ENCODE measurements at places on chromosomes 12 and 14.

GRCh38 chr12:69653703-69654102 is 43.0 kb upstream of the LRRC10 start:
- no peak for DNase-seq

GRCh38 chr14:63770187-63770807 is 42.4 kb upstream of the SGPP1 start:
- DNase-seq: peak; percentile 34

DNA sequence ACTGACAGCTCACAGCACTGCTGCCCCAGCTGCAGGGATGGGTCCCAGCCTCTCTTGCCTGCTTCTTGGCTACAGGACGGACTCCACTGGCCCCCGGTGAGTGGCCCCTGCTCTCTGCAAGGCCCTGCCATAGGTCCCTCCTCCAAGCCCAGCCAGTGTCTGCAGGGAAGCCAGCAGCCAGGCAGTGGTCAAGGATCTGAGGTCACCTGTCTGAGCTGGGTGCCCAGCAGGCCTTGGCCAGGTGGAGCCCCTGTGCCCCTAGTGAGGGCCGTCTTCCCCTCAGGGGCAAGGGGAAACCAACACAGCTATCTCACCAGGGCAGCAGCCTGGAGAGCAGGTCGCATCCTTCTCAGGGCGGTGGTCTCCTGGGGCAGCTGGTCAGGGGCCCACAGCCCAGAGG is 13.2 kb downstream of the XRCC3 start:
- no peak for DNase-seq

DNA sequence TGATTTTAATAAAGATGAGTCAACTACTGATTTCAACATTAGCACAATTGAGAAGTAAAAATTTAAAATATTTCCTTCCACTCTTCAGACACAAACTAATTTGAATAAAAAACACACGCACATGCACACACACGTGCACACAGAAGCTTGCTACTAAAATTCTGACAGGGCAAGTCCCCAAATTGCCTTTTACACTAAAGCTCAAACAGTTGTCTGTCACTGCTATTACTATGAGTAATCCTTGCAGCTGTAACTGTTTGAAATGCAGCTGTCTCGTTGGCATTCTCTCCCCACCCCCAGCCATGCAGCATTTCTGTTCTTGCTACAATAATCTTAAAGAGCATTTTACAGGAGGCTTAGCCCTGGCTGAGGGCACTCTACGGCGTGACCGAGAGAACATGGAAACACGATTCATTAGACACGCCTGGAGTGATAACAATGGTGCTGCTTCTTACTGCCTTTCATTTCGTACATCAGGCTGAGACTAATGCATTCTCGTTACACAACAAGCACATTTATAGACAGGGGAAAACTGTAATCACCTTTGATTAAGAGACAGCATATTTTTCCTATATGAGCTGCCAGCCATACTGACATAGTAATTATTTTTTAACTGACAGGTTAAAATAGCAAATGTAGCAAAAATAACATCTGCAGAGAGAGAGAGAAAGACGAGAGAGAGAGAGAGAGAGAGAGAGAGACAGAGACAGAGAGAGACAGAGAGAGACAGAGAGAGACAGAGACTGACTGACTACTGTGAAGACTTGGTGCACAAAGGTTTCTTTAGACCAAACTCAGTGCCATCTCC is 153.8 kb downstream of the MED13L start:
- peak; percentile 43 for DNase-seq

DNA sequence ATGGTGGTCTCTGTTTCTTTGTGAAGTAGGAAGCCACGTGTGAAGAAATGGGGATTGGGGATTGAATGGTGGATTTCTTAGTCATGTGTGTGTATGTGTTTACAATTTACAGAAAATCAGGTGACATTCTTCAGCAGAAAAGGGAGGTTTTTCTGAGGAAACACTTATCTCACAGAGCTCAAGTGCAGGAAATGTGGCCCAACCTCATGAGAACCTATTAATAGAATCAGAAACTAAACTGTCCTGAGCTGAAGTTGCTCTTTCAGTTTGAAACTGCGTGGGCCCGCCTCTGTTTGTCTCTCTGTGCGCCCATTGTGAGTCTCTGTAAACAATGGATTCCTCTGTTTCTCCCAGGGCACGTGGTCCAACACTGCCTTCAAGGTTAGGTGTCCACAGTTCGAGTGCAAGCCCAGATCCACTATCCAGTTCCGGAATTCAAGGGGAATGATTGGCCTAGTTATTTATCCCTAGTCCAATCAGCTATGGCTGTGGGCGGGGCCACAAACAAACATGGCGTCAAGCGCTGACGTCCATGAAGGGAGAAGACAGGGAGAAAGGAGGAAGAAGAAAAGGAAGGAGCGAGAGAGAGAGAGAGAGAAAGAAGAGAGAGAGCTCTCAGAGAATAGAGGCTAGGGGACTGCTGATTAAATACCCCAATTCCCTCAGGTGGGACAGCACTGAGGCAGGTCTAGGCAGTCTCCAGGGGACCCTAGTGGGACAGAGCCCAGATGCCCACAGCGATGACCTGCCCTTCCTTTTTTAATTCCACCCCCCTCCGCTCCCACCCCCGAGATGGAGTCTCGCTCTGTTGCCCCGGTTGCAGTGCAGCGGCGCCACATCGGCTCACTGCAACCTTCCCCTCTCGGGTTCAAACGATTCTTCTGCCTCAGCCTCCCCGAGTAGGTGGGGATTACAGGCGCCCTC is 31.4 kb upstream of the C12orf76 start:
- peak; percentile 72 for DNase-seq

DNA sequence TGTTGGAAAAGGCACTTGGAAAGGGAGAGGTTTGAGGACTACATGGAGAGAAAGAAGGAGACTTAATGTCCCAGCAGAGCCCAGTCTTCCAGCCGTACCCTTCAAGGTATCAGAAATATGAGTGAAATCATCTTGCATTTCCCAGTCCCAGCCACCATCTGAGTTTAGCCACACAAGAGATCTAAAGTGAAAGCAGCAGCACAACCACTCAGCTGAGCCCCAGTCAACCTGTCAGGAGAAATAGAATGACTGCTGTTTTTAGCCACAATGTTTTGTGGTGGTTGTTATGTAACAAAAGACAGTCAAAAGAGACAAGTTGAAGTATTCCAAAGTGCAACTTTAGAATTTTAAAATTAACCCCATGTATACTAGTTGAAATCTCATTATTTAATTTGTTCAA is 28.0 kb downstream of the DERA start:
- DNase-seq: no peak

DNA sequence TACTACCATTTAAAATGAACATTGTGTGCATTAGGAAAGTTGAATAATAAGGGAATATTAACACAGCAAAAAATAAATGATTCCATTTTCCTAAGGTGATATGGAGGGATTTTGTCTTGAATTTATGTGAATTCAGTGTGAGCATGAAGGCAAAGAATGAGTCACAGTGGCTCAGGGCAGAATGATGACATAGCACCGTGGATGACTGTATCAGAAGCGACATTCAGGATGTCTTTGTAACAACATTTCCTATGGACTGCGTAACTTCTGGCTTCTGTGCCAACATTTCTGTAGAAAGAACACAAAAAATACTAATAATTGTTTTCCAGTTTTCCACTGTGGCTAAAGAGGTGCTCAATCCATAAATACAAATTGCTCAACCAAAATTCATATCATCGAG is 54.6 kb downstream of the TTC8 start:
- DNase-seq: no peak

DNA sequence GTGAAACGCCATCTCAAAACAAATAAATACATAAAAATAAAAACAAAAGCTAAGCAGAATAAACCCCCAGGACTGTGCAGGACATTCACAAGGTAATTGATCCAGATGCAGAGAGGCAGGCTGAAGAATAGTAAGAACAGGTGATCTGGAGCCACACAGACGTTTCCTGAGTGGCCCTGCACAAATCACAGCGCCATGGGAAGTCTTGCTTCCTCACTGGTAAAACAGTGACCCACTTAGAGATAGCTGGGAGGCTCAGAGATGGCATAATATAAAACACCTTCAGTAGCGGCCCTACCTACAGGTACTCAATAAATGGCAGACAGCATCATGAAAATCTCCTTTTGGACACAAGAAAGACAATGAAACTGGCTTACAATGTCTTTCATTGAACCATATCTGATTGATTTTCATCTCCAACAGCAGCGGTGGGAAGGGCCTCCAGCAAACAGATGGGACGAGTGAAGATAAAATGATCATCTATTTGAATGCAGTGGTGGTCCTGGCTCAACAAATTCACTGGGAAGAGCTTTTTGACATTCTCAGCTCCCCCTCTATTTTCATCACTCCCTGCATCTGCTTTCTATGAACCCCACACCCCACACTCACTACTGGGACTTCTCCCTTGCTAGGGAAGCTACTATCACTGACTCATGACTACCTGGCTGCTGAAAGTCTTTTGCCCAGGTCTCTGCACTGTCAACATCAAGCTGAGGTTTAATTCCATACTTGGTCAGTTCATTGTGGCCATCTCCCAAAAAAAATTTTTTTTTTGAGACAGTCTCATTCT is 63.9 kb downstream of the FOXN3 start:
- DNase-seq: no peak

DNA sequence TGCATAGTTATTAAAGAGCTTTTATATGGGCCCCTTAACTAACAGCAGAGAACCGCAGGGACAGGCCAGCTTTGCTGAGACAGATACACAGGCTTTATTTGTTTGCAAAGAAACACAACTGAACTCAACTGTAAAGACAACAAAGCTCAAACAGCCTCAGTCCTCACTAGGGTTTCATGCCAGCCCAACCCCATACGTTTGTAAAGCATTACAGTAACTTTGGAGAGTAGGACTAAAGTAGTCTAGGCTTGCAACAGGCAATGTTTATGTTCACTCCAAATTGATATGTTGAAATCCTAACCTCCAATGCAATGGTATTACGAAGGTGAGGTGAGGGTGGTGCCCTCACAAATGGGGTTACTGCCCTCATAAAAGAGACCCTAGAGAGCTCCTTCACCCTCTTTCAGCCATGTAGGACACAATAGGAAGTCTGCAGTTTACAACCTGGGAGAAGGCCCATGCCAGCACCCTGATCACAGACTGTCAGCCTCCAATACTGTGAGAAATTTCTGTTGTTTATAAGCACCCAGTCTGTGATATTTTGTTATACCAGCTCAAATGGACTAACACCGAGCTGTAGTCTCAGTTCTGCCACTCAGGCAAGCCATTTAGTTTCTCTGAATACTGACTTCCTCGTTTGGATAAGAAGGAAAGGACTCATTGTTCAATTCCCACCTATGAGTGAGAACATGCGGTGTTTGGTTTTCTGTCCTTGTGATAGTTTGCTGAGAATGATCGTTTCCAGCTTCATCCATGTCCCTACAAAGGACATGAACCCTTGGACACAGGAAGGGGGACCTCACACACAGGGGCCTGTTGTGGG is 35.2 kb downstream of the PPM1H start:
- DNase-seq: no peak

DNA sequence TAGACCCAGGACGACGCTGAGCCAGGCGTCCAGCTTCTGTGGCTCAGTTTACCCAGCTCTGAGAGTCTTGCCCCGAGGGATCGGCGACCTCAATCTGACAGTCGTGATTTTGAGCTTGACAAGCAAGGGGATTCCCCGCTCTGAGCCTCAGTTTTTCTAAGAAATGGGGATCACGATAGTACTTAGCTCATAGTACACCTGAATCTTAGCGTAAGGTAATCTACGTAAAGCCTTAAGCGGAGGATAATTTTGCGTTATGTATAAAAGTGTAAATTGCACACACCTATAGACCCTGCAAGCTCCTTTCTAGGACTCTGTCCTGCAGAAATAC is 285 bp downstream of the MVK start:
- no peak for DNase-seq

- DNase-seq: no peak
Observed at GRCh38 chr14:102927346-102927877, 4.9 kb downstream of the AMN start.

DNA sequence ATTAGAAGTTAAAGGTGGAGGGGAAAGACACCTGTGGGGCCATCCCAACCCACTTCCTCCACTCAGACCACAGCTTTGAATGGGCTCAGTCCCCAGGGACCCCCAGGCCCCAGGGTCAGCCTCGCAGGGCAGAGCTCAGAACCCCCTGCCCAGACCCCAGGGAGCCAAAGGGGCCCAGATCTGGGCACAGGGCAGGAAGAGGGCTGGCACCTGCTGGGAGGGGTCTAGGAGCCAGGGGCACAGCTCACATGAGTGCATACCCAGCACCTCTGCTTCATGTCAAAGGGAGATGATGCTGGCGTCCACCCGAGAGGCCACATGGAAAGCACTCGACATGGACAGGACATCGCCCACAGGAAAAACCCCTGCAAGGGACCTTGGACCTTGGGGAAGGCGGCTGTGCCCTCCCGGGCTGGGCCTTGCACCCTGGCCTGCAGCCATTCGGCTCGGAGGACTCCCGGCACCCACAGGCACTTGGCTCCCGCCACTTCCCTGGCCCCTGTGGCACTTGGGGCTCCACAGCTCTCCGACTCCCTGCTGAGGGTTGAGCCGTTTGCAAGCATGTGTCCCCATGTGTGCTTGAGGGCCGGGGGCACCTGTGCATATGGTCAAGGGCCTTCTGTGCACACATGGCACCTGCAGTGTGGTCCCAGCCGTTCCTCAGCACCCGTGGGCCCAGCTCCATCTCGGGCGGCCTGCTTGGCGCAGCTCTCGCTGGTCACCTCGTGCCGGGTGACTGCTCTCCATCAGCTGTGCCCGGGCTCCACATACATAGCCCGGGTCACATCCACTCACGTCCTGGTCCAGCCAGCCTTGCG is 7.8 kb upstream of the AMN start:
- no peak for DNase-seq

DNA sequence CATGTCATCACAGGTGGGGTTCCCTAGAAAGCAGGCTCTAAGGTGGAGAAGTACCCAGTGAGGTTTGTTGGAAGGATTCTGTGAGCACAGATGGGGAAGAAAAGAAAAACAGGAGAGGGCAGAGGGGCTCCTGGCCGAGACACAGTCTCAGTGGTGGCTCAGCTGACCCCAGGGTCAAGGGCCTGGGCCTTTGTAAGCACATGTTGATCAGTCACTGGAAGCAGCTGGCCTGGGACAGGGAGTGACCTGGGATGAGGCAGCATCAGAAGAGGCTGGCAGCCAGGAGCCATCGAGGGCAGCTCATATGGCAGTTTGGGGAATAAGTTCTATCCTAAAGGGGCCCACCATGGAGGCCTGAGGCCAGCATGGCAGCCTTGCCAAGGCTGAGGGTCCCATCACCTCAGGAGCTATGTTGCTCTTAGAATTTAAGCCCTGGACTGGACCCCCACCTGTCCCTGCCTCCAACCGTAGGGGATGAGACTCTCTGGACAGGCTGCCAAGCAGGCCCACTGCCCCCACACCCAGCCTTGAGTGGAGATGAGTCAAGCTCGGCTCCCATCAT is 6.3 kb upstream of the TMEM179 start:
- no peak for DNase-seq

Data from stimulated activated naive CD8-positive, alpha-beta T cell treated with anti-CD3 and anti-CD28 coated beads, Interleukin-15, Interleukin-2, amounts not matched to agents 100 U/mL and 50 U/mL, for 24 hours (primary cell).